ENCODE measurements at places on chromosomes 1 and 21.

DNA sequence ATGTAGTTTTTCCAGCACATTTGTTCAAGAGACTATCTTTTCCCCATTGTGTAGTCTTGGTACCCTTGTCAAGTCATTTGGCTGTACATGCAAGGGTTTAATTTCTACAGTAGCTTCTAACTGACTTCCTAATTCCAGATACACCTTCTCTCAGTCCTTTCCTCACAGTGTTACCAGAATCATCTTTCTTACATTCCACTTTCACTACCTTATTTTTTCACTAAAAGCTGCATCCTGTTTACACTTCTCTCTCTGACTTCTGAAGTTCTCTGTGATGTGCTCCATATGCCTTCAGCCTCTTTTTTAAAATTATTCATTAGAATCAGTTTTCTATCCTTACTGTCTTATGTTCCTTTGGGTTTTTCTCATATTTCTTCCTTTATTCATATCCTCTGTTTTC is 57.1 kb upstream of the RWDD3 start:
- no peak for DNase-seq

DNA sequence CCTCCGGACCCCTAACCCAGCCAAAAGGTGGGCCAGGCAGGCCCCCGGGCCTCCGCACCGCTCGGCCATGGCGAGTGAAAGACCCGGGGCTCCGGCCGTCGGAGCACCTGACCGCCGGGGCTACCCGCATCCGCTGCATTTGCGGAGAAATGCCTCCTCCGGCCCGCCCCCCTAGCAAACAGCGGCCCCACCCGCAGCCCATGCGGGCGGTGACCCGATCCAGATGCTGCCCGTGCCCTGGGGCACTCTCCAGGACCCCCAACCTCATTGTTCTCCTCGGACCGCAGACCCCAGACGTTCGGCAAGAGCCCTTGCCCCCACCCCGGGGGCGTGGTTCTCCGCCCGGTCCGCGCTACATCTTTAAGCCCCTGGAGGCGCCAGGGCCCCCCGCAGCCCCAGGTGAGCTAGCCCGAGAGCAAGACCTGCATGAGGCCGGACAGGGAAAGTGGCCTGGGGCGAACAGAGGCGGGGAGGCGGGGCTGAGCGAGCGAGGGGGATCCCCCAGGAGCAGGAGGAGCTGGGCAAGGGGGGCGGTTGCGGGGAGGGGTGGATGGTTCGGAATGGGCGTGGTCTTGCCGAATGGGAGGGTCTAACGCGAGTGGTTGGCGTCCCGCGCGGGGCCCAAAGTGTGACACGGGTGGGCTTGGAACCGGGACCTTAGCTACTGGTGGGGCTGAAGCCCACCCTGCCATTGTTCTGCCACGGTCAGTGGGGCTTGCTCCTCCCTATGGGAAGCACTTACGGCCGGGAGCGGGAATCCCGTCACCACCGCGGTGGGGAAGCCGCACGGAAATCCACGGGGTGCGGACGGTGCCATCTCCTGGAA is 6.3 kb upstream of the CRYBG2 start:
- DNase-seq = no peak

DNA sequence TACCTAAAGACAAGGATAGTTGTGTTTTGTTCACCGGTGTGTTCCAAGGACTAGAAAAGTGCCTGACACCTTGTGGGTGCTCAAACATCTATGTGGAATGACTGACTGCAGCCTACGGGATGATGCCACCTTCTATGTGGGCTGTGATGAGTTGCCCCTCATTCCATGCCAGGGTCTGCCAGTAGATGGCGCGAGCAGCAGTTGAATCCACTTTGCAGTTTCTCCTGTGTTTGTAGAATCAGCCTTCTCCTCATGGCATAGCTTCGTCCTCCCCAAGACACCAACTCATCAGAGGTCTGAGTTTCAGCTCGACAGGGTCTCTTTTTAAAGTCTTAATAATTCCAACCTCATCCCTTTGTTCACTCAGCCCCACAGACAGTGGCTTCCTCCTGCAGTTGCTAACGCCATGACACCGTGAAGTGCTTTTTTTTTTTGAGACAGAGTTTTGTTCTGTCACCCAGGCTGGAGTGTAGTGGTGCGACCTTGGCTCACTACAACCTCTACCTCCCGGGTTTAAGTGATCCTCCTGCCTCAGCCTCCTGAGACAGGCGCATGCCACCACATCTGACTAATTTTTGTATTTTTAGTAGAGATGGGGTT is 133.7 kb downstream of the CAPN8 start:
- DNase-seq = no peak

- DNase-seq = no peak
Observed at GRCh38 chr1:208892147-208892546, 648.0 kb upstream of the PLXNA2 start.

DNA sequence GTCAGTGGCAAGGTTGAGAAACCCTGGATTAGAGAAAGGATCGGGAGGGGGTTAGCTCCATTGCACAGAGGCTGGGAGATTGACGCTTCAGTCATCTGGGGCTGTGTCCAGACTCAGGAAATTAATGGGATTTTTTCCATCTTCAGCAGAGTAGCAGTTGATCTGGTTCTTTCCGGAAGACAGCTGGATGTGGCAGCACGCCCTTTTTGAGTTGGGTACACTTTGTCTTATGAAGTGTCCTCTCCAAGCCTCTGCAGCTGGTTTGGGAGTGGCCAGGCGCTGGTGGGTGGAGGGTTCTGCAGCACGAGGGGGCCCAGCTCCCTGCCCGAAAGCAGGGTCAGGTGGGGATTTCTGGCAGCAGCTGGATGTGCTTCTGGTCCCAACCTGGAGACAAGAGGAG is 95.1 kb downstream of the TAS1R2 start:
- DNase-seq = no peak

DNA sequence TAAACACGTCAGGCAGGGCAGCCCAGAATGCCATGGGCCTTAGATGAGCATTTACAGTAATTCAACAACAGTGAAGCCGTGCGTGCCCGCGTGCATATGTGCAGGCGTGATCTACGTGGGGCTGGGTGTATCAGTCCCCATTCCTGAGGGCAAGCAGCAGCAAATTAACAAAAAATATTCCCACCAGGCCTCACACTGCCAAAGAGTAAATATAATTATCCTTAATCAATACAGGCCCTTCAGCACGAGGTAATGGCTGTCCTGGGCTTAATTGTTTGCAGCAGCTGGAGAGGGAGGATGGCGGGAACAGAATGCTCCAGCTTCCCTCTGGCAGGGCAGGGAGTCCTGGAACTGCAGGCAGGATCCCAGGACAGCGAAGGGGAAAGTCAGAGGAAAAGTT is 91.8 kb downstream of the DDX20 start:
- DNase-seq = no peak

DNA sequence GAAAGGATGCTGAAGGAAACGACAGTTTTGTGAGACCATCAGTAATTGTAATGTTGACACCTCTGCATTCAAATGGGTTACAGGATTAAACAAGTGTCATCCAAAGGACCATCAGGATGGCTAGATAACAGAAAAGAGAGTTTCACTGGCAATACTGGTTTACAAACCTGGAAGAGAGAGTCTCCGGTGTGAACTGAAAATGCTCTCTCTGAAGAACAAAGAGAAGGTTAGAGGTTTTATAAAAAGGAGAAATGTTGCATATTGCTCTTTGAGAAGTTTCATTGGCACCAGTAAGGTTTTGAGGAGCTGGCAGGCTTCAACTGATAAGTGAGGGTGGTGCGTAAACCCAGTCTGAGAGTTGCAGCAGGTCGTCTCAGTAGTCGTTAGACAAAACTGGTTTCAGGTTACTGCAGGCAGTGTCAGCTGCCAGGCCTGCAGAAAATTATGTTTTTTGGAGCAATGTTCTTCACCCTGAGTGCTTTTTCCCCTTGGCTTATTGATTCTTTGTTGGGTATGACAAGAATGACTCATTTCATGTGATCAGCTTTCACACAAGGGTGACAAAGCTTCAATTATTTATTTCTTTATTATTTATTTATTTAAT is 42.2 kb downstream of the KCNK1 start:
- no peak for DNase-seq
